B cell (primary cell): ENCODE measurements at places on chromosomes 5 and 9. TPM values are rescaled to one million over a fixed set of nuclear protein-coding genes. Genes with fewer than 3 reads are reported as not detected.

MCC gene
- 0.09 and 0.13 TPM in 2 replicates for polyA plus RNA-seq

GARNL3 gene
- polyA plus RNA-seq = 1.4 and 1.5 TPM in 2 replicates

- DNase-seq = no peak
Observed at GRCh38 chr5:148418511-148418910, 34.8 kb downstream of the FBXO38 start.

DNA sequence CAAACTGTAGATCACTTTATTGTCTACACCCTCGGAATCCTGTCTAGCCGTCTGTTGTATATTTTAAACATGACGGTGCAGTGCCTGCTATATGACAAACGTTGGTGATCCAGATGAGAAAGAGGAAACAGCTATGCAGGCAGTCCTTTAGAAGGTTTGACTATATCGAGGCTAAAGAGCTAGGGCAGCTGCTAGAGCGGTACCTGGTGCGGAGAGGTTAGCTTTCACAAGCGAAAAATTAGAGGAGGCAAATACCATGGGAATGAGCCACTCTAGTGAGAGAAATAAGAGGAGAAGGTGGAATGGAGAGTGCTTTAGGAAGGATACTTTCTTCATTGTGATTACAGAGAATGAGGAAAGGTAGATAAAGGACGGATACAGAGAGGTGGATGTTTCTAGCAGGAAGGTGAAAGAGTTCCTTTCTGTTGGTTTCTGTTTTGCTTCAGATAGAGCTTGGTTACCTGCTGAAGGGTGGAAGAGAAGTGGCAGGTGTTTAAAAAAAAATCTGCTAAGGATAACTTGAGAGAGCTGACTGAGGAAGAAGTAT, 959 bp upstream of the FBXL17 start:
- DNase-seq = no peak

DNA sequence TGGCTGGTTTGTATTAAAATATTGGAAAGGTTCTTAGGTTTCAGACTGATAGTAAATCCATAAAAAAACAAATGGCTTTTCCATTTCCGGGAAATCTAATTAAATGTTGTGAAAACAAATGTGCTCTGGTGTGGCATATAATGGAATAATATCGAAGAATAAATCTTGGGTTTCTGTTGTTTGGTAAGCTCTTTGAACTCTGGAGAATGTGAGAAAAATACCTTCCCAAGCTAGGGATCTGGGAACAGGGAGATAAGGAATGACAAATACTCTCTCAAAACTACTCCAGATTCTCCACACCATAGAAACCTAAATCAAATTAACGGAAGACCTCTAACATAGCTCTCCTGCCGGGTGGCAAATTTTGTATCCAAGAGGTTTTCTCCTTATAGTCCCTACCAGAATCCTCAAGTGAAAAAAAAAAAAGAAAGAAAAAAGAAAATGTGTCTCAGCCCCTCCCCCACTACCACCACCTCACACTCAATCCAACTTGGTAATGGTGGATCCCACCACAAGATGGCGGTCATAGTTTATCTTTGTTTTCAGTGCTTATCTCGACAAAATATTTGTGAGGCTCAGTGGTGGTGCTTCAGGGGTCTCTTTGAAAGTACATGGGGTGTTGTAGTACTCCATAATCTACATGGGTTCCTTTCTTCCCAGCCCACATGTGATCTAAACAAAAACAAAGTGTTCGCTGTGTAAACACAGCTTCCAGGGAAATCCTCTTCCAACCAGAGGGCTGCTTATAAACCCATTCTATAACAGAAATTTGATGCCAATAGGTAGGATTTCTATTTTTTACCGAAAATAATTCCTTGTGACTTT, 54.5 kb upstream of the FST start:
- DNase-seq = peak; percentile 13

- DNase-seq = peak; percentile 49
Observed at GRCh38 chr9:112051812-112052211, 123.3 kb downstream of the SUSD1 start.

GRCh38 chr9:106930477-106930876, 67.5 kb downstream of the ZNF462 start:
- DNase-seq = no peak

DNA sequence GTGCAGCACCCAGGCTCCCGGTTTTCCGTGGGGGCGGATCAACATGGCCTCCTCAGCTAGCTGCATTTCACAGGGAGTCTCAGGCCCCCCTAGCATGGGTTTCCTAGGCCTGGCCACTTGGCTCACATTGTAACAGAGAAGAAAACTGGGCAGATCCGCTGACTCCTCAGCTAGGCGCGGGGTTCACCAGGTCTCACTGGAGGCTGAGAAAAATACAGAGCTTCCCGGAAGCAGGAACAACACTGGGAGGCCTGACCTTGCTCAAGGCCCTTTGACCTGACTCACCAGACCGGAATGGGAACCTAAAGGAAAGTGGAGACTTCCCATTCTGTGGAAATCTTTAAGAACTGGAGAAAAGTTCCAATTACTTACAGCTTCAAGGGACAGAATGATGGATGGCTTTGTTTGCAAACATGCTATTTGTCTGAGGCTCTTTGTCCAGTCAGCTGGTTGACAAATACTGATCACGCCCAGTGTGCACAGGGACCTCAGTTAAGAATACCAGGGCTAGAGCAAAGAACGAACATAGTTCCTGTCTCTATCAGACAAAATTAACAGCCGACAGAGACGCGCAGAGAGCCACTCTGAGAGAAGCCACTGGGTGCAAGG, 88.7 kb upstream of the LRRTM2 start:
- no peak for DNase-seq

DNA sequence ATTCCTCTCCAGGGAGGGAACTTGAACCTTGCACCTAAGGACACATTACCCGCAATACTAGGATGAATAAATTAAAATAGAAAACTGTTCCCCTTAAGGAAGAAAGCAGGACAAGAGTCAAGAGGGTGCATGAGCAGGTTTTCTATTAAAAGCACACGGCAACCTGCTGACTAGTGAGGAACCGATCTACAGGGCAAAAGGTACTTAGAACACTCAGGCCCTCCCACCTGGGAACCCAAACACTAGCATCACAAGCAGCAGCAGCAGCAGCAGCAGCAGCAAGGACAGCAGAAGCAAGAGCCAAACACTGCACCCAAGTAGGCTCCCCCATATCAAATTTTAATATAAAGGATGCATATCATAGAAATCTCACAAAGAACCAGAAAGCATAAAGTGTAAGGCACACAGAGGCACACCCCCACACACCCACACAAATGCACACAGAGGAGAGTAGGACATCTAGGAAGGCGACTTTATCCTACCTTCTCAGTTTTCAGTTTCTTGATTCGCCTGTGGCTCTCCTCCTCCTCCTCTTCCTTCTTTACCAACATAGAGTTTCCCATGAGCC, 2.8 kb downstream of the ZNF608 start:
- peak; percentile 67 for DNase-seq

- DNase-seq = no peak
Observed at GRCh38 chr5:31895199-31895820, 256.4 kb downstream of the PDZD2 start.

DNA sequence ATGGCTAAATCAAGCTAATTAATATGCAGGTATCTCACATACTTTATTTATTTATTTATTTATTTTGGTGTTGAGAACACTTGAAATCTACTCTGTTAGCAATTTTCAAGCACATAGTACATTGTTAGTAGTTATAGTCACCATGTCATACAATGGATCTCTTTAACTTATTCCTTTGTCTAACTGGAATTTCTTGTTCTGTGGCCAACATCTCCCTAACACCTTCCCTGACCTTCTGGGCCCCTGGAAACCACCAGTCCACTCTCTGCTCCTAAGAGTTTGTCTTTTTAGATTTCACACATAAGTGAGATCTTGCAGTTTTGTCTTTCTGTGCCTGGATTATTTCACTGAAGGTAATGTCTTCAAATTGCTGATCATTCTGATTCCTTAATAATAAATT, 229.1 kb downstream of the SEMA5A start:
- no peak for DNase-seq

ADRA1B gene
- 0.04 TPM in 1 of 2 replicates, not detected in the other for polyA plus RNA-seq

DNA sequence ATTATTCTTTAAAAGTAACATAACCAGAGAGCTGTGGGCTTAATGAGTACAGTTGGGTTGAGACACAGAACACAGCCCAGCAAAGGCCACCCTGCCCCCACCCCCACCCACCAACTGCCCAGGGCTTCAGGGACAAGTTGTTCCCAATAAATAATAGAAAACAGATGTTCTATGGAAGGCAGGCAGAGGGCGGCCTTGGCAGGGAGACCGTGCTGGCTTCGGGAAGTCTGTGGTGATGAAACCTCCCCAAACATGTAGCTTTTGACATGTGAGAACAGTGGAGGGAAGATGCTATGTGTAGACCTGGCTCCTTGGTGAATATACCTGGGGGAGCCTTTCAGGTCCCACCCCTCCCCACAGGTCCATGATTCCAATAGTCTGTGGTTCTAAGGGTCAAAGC, 10.0 kb downstream of the TRAF1 start:
- no peak for DNase-seq

TSSK1B gene
- not detected in 2 replicates for polyA plus RNA-seq

- no peak for DNase-seq
Observed at GRCh38 chr5:141785135-141785534, 93.1 kb downstream of the PCDH1 start.

PLEKHG4B gene
- 0.10 TPM in 1 of 2 replicates, not detected in the other for polyA plus RNA-seq

PCDHA11 gene
- polyA plus RNA-seq = not detected in 2 replicates

TLX3 gene
- not detected in 2 replicates for polyA plus RNA-seq

IL7R gene
- polyA plus RNA-seq = 2.4 and 4.0 TPM in 2 replicates

DNA sequence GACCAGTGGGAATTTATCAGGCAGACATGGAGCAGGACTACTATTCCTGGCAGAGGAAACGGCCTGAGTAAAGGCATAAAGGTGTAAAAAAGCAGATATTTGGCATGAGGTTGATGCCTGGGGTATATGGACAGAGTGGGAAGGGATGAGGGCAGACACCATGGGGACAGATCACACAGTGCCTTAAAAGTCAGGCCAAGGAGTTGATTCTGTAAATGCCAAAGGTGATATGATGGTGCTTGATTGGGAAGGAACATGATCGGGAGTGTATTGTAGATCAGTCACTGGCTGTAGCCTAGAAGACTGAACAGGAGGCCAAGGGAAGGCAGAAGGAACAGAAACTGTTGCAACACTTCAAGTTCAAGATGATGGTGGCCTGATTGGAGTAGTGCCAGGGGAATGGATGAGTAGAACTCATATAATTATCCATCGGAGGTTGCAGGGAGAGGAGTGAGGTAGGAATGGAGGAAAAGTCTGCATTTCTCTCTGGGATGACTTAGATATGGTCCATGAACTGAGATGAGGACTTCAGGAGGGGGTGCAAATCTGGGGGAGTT, 594.3 kb upstream of the KLF4 start:
- DNase-seq = no peak

TAF11L5 gene
- not detected in 2 replicates for polyA plus RNA-seq

P4HA2 gene
- 0.04 and 0.09 TPM in 2 replicates for polyA plus RNA-seq

PRR16 gene
- polyA plus RNA-seq = 0.09 and 0.16 TPM in 2 replicates

DNA sequence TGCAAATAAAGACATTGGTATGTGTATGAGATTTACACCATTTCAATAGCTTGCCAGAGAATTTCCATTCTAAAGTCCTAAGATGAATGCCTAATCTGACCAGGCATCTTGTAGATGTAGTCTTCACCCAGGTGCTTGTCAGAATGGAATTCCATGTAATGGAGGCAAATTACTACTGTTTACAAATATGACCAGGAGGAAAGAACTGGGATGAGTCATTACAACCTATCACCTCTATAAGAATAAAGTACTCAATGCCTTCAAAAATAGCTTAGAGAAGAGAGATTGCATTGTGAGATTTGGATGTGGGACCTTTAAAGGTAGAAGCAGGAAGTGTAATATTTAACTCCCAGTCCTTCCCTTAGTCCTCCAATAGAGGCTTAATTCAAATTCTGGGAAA, 507.0 kb upstream of the PTGER4 start:
- no peak for DNase-seq

PCDHB11 gene
- polyA plus RNA-seq = not detected in 2 replicates

DNA sequence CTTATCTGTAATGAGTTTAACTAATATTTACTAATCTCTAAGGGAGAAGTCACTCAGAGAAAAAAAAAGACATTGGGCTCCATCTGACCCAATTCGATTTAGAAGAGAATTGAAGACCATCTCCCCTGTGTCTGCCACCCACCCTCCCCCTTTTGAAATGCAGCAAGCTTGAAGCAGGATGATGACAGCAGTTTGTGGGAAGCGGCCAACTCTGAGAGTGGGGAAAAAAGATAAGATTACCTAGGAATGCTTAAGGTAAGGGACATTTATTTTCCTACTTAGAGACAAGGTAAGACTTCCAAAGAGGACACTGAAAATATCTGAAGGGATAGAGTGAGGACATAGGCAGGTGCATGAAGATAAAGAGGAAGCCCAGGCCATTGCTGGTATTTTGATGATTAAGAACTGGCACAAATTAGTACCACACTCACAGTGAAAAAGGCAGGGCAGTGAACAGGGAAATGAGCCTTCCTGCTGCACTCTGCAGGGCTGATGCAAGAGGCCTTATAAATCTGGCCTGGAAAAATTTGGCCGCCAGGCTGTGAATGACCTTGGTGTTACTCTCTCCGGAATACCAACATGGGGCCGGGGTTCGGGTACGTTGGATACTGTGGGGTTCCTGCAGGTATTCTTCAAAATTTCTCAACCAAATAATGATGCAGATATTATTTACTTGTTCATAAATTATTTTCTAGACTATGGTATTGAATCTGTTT, 42.3 kb downstream of the HTR1A start:
- no peak for DNase-seq

ZNF879 gene
- 1.9 and 2.4 TPM in 2 replicates for polyA plus RNA-seq

GRCh38 chr5:77644371-77645157, 6.1 kb upstream of the OTP start:
- peak; percentile 41 for DNase-seq

DNA sequence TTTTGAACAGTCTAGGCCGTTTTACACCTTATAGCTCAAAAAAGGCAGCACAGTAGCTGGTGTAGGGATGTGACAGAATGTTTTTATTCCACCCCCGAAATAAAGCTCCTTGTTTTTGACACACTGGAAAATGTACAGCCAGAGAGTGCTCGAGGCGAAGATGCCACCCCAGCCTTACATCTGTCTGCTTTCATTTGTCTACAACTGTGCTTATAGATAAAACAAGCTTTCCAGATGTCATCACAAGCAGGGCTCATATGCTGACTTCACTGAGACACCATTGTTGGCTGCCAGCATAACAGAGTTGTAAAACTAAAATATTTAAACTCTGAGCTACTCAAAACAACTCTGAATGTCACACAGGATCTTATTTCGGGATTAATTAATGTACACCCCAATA, 386.3 kb downstream of the BNC2 start:
- no peak for DNase-seq

DNA sequence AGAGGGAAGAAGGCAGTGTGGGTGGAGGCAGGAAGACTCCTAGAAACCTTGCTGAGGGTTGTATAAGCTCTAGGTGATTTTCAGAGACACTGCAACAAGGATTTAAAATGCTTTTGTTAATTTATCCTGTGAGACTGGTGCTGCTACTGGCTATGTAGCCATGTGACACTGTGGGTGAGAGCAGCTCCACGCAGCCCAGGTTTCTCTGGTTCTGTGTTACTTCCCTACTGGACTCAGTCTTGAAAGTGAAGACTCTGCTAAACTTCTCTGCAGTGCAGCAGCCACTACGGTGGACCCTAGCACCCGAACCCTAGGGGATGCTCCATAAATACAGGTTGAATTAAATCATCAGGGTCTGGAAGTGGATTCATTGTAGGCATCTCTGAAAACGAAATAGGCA, 25.8 kb upstream of the EFNA5 start:
- DNase-seq = no peak

- DNase-seq = no peak
Observed at GRCh38 chr5:5330728-5331452, 91.6 kb upstream of the ICE1 start.

GRCh38 chr9:121930956-121931355, 162.2 kb downstream of the TTLL11 start:
- no peak for DNase-seq

PCDHB6 gene
- not detected in 2 replicates for polyA plus RNA-seq

- DNase-seq = no peak
Observed at GRCh38 chr9:126144196-126144595, 182.4 kb upstream of the MVB12B start.

GRCh38 chr5:72518001-72518683, 10.9 kb upstream of the ZNF366 start:
- DNase-seq = peak; percentile 52
